ENCODE measurements at places on chromosomes 3 and 15. TPM values are rescaled to one million over a fixed set of nuclear protein-coding genes. Genes with fewer than 3 reads are reported as not detected.

Gene ARPIN
- 28.5 TPM for total RNA-seq

Gene GABRB3
- 44.0 TPM for total RNA-seq

Gene SQOR
- total RNA-seq, result 40.2 TPM

Gene CTXND1
- 0.88 TPM for total RNA-seq

Gene CFAP100
- not detected for total RNA-seq

Gene NCKIPSD
- total RNA-seq, result 17.0 TPM

Gene TEX55
- not detected for total RNA-seq

Gene GOLGA6A
- 0.49 TPM for total RNA-seq

Gene MUC20
- 15.7 TPM for total RNA-seq

Gene PROS1
- 43.0 TPM for total RNA-seq

Gene OSBPL10
- total RNA-seq, result 42.4 TPM

Gene GOLGA8S
- total RNA-seq, result 0.82 TPM

Gene METTL6
- total RNA-seq, result 33.8 TPM

Gene CDHR4
- not detected for total RNA-seq

Gene RPN1
- total RNA-seq, result 173 TPM

Gene ZBTB20
- 95.2 TPM for total RNA-seq

Gene SEMA3G
- 9.6 TPM for total RNA-seq

Gene ZFYVE19
- total RNA-seq, result 35.9 TPM

Gene SCG3
- 36.4 TPM for total RNA-seq

Data from camera-type eye (tissue), 1 donor.